Large intestine (tissue), 12 donors: ENCODE measurements at places on chromosomes 4 and X. TPM values are rescaled to one million over a fixed set of nuclear protein-coding genes. Genes with fewer than 3 reads are reported as not detected.

Gene SAGE1
- polyA plus RNA-seq = not detected

Gene BEND4
- polyA plus RNA-seq = 1.2 TPM

Gene MAGEA6
- not detected for polyA plus RNA-seq

Gene POF1B
- 47.5 TPM for polyA plus RNA-seq

DNA sequence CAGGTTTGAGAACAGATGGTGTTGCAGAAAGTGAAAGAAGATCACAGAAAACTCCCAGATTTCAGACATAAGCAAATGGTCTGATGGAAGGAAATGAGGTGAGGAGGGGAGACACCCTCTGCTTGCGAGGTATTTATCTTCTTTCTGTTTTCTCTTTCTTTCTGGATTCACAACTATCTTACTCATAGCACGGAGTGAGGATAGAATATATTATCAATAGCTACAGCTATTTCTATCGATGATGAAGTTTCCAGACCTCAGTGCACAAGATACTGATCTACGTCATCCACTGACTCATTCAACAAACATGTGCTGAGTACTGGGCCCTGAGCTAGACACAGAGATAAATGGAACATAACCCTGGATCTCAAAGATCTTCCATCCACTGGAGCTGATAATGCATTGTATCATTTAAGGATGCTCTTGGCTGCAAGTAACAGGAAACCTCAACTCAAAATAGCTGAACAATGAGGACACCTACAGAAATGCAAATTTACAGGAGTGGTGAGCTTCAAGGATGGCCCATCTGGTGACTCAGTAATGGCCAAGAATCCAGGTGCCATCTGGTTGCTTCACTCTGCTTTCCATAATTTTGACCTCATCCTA, 21.2 kb downstream of the SLC2A9 start:
- H3K27ac ChIP-seq = no peak overlapping the region
- peaks cover 17% of the 10 kb centered on the region for H3K4me1 ChIP-seq
- H3K4me3 ChIP-seq = no peak overlapping the region
- no peak for DNase-seq

DNA sequence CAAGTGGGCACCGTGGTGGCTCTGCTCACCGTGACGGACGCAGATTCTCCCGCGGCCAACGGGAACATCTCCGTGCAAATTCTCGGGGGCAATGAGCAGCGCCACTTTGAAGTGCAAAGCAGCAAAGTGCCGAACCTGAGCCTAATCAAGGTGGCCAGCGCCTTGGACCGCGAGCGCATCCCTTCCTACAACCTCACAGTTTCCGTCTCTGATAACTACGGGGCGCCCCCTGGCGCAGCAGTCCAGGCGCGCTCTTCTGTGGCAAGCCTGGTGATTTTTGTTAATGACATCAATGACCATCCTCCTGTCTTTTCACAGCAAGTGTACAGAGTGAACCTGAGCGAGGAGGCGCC, 2.7 kb downstream of the FAT4 start:
- no peak for DNase-seq
- H3K4me1 ChIP-seq = peaks cover 16% of the 10 kb centered on the region
- peaks cover 2% of the 10 kb centered on the region for H3K36me3 ChIP-seq
- H3K27ac ChIP-seq = no peak overlapping the region
- peak overlapping the region; percentile 83 for H3K4me3 ChIP-seq

GRCh38 chrX:94932278-94932965, 1258.4 kb downstream of the FAM133A start:
- H3K4me3 ChIP-seq = no peak overlapping the region
- H3K36me3 ChIP-seq = no peaks in the 10 kb centered on the region
- H3K4me1 ChIP-seq = no peaks in the 10 kb centered on the region
- no peak overlapping the region for H3K27ac ChIP-seq
- H3K27me3 ChIP-seq = no peaks in the 10 kb centered on the region
- DNase-seq = no peak

DNA sequence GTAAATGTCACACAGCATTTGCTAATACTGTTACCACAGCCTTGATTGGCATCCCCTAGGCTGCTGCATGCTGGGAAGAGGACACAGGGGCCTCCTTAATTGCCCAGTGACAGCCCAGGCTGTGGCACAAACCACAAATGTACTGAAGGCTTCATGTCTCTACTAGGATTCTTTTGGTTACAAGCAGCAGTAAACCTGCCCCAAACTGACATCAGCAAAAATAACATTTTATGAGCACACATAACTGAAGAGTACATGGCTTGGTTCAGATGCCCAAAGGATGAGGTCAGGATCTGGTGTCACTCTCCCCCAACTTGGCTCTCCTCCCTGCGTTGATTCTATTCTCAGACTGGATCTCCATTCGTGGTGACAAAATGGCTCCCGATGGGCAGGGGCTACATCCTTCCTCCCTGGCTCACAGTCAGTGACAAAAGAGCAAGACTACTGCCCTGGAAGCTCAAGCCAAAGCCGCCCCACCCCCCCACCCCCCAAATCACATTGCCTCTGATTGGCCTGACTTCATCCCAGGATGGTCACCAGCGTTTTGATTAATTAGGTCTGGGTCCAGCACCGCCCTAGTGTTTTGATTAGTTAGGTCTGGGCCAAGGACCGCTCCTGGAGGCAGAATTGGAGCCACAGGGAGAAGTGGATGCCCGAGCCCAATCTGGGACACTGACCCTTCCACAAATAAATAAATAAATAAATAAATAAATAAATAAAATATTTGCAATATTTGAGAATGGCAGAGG, 180.5 kb upstream of the RBPJ start:
- H3K27ac ChIP-seq = no peak overlapping the region
- H3K36me3 ChIP-seq = no peaks in the 10 kb centered on the region
- no peak overlapping the region for H3K4me3 ChIP-seq
- no peak for DNase-seq
- peaks cover 16% of the 10 kb centered on the region for H3K4me1 ChIP-seq
- no peaks in the 10 kb centered on the region for H3K27me3 ChIP-seq

GRCh38 chr4:41129128-41129754, 85.1 kb downstream of the APBB2 start:
- DNase-seq = no peak
- H3K4me3 ChIP-seq = no peak overlapping the region
- no peaks in the 10 kb centered on the region for H3K27me3 ChIP-seq
- H3K4me1 ChIP-seq = peaks cover 9% of the 10 kb centered on the region

- H3K4me1 ChIP-seq = peaks cover 26% of the 10 kb centered on the region
- no peaks in the 10 kb centered on the region for H3K36me3 ChIP-seq
- peak; percentile 92 for DNase-seq
- H3K4me3 ChIP-seq = no peak overlapping the region
- H3K27ac ChIP-seq = peak overlapping the region; percentile 74
Observed at GRCh38 chr4:81724925-81725329, 253.2 kb upstream of the RASGEF1B start.
